Tibial artery (tissue), 4 donors: ENCODE measurements at places on chromosomes 12 and 14.
A peak's percentile ranks its signal among the peaks of the same experiment; 100 is the strongest.

DNA sequence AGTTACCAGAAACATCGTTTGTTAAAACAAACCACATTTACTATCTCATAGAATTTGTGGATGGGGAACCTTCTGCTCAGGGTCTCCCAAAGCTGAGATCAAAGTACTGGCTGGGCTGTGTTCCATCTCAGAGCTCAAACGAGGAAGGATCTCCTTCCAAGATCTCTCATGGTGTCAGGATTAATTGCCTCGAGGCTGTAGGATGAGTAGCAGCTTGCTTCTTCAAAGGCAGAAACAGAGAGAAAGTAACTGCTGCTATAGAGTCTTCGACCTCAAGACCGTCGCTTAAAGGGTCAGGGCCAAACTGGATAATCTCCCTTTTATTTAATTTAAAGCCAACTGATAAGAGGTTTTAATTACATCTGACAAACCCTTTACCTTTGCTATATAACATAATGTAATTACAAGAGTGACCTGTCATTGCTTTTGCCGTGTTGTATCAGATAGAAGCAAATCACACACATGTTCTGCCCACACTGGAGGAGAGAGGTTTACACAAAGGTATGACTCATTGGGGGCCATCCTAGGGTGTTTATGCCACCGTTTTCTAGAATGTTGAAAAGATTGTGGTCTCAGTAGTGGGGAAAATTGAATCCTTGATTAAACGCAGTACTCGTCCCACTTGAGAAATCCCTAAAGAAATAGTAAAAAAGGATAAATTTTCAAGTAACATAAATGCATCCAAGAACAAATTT is 868.8 kb upstream of the TMEM132C start:
- DNase-seq, result no peak

DNA sequence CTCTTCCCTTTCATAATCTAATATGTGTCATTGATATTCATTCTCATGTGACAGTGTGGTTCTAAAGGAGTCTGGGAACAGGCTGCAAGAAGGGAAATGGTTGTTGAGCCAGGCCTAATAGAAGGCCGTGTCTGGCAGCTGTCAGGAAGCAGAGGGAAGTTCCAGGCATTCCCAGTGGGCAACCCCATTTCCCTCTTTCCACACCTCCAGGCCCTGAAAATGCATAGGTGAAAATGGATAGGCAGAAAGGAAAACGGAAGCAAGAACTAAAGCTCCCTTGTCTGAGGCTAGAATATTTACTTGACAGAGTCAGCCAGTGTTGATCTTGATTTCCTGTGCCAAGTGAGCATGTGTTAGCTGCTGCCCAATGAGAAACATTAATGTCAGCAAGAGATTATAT is 97.7 kb downstream of the PPM1A start:
- DNase-seq, result no peak

- DNase-seq, result peak; percentile 60
These were observed 134.1 kb downstream of the NCOR2 start for GRCh38 chr12:124433147-124433874.

- no peak for DNase-seq
These were observed 9.6 kb upstream of the FOXG1 start for GRCh38 chr14:28756884-28757570.

DNA sequence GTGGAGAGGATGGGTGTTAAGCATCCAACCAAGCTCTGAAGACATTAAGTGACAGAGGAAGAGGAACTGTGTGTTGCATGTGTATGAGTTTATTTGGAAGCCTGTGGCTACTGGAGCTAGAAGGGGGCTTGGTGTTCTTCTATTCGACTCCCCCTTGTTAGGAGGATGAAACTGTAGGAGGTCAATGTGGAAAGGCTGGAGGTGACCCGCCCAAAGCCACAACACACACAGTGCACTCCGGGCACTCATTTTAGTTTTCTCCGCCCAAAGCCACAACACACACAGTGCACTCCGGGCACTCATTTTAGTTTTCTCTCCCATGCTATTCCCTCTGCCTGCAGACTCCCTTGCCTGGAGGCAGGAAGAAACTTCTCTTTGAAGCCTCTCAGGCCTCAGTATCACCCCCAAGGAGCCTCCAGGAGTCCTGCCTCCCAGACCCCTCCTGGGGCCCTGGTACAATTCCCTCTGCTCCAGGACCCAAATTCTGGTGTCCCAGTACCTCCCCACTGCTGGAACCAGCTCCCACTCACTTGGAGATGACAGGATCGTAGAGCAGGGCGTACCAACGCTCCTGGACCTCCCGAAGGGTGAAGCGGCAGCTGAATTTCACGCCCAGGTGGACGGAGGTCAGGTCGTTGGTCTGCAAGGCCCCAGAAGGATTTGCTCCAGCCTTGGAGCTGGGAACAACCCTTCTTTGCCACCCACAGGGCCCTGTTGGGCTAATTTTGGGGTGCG is 3.8 kb downstream of the MCRS1 start:
- DNase-seq, result no peak

- DNase-seq, result no peak
These were observed 25.3 kb downstream of the PAPLN start for GRCh38 chr14:73262427-73263183.

DNA sequence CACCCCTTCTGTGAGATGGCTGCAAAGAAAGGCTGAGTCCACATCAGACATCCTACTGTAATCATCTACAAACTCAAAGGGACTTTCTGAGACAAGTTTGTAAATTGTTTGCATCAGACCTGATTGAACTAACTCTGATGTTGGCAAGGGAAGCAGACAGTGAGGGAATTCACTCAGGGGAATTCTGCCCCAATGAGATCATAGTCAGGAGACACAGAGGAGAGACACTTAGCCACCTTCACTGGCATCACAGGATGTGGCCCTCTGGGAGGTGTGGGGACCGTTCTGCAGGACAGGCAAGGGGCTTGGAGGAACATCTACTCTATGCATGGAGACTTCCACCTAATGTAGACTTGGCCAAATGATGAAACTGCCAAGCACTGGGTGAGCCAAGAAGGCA is 70.7 kb upstream of the DDX11 start:
- DNase-seq, result no peak

DNA sequence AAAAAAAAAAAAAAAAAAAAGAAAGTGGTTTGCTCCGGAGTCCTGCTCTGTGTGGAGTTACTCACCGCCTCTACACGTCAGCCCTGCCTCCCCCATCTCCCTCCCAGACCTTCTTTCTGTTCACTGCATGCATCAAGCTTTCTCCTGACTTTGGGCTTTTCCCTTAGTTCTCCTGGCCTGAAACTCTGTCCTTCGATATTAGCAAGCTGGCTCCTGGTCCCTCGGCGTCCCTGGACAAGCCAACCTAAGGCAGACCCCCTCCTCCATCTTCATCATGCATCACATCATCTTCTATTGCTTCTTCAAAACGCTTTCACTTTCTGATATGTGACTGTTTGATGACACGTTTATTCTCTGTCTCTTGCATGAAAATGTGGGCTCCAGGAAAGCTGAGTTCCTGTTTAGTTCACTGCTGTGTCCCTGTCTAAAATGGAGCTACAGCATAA is 40.6 kb downstream of the SLC15A4 start:
- no peak for DNase-seq

DNA sequence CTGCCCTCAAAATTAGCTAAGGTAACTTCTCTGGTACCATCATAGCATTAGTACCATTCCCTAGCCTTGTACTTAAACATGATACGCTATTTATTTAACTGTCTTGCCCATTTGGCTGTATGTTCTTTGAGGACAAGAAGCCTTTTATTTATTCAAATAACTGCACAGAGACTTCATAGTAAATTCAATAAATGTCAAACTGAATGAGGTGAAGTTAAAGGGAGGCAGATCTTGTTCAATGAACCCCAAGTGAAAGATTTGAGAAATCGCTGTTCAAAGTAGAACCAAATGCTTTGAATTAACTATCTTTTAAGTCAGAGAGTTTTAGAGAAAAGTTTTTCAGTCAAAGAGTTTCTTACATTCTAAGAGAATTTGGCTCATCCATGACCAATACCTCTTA is 203.6 kb downstream of the GXYLT1 start:
- DNase-seq, result no peak

DNA sequence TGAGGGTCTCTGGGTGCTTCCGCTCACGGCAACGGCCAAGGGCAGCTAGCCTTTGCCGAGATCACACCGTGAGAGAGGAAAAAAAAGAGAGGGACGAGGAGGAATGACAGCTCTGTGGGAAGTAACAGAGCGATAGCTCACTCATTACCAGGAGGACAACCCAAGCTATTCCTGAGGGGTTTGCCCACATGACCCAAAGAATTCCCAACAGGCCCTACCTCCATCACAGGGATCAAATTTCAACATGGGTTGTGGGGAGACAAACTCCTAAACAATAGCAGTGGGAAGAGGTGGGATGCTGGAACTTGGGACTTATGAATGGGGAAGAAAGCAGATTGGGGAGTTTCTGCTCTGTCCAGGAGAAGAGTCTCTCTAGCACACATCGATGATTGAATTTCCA is 180.6 kb downstream of the LRRK2 start:
- no peak for DNase-seq

- DNase-seq, result no peak
These were observed 703 bp downstream of the TMED10 start for GRCh38 chr14:75175677-75176141.

DNA sequence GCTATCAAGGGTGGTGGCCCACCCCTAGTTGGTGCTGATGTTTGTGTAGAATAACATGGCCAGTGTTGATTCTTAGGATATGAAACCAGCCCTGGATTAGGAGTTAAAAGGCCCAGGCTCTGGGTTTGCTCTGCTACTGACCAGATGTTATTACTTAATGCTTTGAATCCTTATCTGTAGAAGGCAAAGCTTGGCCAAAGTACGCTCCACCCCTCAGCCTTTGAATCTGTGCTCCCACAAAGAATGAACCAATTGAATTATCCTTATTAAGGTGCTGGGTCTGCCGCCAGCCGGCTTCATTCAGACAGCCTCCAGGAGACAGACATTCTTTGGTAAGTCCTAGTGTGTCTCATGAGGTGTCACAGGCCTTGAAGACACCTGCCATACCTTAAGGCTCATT is 41.8 kb downstream of the AKAP3 start:
- DNase-seq, result no peak

DNA sequence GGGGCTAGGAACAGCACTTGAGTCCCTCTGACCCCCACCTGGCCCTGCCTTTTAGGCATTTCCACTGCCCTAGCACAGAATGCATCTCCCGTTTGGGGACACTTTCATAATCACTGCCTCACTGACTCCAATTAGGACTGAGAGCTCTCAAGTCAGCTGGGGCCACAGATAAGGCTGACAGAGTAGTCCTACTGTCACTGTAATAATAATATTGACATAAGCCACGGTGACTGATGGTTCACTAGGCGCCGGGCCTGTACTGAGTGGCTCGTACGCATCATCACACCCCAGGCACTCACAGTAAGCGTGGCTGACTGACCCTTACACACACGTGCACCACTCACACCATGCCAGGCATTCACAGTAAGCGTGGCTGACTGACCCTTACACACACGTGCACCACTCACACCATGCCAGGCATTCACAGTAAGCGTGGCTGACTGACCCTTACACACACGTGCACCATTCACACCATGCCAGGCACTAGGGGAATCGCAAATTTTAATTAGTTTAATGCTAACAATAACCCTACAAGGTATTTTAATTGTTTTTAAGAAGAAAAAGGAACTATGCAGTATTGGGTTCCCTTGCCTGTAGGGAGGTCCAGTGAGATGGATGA is 87.7 kb downstream of the CHGA start:
- no peak for DNase-seq

DNA sequence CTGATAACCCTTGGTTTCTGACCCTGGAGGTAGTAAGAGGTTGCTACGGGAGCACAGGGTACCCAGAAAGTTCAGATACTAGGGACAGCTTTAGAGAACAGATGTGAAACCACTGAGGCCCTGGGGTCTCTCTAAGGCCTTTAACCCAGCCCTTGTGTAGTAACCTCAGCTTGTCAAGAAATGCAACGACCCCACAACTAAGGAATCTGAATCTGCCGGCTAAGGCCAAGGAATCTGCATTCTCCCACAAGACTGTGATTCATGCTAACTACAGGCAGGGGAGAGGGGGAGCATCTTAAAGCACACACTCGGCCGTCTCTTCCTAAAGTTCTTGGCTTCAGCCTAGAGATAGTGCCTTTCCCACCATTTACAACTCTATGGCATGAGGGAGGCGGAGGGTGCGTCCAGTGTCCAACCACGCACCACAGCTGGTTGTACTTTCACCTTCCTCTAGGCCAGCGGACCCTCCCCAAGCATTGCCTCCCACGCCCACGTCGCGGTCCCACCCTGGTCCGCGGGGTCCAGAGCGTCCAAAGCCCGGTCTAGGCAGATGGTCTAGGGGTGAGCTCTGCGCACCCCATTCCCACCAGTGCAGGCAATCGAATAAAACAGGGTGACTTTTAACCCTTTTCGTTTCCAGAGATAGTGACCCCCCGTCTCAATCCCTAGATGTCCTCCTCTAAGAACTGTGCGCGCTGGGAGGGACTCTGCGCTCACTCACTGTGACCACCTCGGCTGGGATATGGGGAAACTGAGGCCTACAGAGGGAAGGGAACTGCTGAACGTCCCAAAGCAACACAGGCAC is 735 bp upstream of the VASH1 start:
- peak; percentile 54 for DNase-seq

DNA sequence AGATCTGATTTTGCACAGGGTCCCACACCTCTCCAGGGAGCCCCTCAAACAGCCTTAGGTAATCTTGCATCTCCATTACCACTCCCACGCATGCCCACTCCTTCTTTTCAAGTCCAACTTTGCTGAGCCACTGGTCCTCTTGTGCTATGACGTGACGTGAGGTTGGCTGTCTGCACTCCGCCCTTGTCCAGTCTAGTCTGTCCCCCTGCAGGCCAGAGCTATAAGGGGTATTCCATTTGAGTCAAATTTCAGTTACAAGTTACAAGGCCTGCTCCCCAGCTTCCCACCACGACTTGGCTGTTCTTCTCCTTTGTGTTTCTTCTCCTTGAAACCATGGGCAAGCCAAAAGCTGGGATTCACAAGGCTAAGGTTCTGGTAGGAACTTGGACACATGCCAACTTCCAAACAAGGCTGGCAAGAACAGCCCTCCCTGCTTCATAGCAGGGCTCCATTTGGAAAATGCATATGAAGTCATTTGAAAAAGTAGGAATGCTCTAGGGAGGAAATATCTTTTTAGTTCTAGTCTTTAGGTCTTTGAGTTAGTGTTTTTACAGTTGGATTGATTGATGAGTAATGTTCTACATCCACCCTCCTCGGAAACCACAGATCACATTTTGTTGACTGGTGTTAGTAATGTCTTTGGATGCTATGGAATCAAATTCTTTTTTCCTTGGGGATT is 49.1 kb downstream of the KCNA1 start:
- no peak for DNase-seq

- no peak for DNase-seq
These were observed 237.2 kb upstream of the DCN start for GRCh38 chr12:91419809-91420208.

DNA sequence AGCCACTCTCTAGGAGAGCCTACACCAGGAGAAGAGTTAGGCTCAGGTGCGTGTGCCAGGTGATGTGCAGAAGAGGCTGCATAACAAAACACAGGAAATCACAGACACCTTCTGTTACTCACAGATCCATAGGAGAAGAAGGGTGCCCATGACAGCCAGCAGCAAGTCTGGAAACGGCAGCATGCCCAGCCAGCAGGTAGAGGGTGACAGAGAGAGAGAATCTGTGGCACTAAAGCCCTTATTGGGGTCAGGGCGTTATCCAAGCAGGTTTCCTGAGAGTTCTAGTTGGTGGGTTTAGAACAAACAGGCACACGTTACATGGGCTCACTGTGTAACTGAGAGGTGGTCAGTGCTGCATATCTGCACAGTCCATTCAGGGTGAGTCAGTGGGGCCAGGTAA is 14.9 kb upstream of the SLC8A3 start:
- DNase-seq, result no peak
